ENCODE measurements at places on chromosomes 6 and 20.

DNA sequence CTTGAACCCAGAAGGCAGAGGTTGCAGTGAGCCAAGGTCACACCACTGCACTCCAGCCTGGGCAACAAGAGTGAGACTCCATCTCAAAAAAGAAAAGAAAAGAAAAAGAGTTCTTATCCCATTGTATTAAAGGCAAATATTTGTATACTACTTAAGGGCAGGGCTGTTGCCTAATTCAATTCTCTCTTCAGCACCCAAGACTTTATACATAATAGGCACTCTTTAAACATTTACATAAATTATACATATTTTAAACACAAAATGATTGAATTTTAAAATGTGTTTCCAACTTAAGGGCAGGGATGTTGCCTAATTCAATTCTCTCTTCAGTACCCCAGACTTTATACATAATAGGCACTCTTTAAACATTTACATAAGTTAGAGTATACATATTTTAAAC, 424.3 kb upstream of the ARID1B start:
- no peak for DNase-seq

GRCh38 chr20:13340088-13340487, 119.0 kb downstream of the ISM1 start:
- DNase-seq = no peak

- no peak for DNase-seq
Measured at GRCh38 chr6:162907876-162908481, 180.2 kb downstream of the PACRG start.

DNA sequence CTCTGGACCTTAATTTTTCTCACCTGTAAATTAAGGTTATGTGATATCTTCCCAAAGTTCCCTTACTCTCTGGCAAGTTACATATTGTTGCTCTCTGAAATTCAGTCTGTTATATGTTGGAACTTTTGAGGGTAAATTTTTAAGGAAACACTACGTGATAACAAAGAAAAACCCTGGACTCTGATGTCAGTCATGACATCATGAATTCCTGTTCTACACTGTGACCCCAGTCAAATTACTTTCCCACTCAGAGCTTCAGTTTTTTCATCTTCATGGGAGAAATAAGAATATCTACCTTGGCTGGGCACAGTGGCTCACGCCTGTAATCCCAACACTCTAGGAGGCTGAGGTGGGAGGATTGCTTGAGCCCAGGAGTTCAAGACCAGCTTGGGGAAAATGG, 164.6 kb upstream of the RALGAPA2 start:
- DNase-seq = no peak

GRCh38 chr6:150005761-150006651, 19.3 kb downstream of the RAET1L start:
- DNase-seq = no peak
